NCI-H446 treated with DMSO at 0.1 percent for 48 hours (cell line): ENCODE measurements at places on chromosomes 12 and 14.

DNA sequence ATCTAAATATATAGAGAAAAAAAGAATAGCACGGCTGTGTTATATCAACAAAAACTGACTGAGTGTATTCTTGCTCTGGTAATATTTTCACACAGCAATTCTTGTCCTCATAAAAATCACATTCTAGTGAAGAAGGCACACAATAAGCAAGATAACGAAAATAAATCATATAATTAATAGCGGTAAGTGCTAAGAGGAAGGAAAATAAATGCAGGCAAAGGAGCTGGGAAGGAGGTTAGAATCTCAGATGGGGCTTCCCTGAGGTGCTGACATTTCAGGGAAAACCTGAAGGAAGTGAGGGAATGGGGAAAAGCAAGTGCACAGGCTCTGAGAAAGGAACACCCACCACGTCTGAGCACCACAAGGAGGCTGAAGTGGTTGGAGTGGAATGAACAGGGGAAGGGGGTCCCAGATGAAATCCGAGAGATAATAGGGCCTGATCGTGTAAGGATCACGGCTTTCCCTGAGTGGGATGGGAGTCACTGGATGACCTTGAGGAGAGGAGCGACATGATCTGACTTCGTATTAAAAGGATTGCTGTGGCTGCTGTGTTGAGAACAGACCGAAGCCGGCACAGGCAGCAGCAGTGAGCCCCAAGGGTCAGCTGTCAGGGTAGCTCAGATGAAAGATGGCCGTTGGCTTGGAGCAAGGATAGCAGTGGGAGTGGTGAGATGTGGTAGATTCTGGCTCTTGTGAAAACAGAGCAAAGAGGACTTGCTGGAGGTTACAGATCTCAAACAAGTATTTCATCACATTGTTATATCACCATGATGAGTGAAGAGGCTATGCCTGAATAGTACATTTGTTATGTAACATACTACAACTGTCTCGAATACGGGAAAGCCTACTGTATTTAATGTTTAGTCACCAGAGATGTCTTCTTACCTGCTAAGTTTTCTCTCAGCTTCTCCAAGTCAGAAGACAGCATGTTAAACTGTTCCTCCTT, 67.1 kb upstream of the VPS33A start:
- DNase-seq, result no peak

GRCh38 chr12:83796531-83796930, 1109.8 kb downstream of the TMTC2 start:
- no peak for DNase-seq

DNA sequence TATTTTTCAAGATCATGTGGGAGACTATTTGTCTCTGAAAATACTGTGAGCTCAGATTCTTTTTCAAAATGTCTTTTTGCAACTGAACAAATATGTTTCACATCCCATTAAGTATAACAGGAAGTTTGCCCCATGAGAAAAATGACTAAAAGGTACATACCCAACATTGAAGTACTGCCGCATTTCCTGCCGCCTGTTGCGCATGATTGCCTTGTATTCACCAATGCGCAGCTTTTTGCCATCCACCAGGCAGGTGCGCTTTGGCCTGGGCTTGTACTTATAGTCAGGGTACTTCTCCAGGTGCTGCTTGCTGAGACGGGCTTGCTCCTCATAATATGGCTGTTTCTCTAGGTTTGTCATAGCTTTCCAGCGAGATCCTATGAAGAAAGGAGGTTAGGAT, 413.2 kb downstream of the SOX5 start:
- no peak for DNase-seq

- DNase-seq, result no peak
Measured at GRCh38 chr14:32597771-32598170, 268.7 kb downstream of the AKAP6 start.

DNA sequence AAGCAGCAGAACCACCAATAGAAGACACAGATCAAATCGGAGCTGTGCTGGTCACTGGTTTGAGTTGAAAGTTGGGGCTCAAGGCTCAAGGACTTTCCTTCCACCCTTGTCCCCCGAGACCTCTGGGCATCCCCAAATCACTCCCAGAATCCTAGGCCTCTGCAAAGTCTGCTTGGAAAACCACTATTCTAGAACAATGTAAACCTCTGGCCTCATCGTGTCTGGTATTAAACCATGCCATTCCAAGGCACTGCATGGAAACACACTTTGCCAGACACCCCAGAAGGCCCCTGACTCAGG, 288.0 kb downstream of the DPF3 start:
- no peak for DNase-seq

DNA sequence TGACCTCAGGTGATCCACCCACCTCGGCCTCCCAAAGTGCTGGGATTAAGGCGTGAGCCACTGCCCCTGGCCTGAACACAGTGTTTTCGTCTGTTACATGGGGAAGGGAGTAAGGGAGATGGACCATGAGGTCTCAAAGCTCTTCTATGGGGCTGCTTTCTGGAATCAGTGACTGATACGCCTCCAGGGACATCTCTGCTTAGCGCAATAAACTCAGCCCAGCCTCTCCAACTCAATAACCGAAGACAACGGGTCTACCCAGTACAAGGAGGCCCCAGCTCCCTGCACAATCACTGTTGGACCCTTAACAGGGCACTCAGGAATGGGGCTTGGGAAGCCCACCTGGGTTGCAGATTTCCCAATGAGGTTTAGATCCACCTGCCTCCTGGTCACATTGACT, 42.6 kb upstream of the CHGA start:
- no peak for DNase-seq

DNA sequence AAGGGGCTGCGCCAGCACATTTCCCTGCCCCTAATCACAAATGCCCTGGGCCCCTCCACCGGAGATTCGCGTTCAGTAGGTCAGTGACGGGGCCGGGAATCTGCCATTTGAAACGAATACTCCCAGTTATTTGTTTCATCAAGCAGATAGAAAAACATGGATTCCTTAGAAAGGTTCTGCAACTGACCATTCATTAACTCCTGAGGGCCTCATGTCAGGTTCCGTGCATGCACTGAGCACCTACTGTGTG, 25.6 kb upstream of the UBC start:
- no peak for DNase-seq

DNA sequence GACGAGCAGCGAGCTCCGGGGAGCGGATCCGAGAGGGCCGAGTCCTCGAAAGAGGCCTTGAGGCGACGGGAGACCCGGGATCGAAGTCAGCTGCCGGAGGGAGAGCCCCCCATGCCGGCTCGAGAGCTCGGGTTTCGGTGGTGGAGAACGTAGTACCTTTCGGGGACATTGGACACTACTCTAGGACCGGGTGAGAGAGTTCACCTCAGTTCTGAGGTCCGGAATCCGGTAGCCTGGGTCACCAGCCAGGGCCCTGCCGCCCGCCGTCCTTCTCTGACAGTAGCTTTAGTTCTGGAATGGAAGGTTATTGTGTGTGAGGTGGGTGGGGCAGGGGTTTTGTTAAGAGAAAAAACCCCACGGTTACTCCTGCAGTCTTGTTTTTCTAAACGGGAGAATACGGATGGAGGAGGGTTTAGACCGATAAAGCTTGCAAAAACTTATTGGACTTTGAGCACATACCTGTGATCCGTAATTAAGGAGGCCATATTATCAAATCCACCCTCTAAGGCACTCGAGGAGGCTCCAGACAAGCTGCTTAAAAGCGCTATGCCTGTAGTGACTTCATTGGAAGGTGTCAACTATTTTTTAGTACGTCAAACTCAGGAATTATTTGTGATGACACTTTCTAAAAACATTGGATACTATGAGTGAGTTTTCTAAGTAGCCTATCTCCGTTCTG, 765 bp downstream of the SCYL2 start:
- no peak for DNase-seq

DNA sequence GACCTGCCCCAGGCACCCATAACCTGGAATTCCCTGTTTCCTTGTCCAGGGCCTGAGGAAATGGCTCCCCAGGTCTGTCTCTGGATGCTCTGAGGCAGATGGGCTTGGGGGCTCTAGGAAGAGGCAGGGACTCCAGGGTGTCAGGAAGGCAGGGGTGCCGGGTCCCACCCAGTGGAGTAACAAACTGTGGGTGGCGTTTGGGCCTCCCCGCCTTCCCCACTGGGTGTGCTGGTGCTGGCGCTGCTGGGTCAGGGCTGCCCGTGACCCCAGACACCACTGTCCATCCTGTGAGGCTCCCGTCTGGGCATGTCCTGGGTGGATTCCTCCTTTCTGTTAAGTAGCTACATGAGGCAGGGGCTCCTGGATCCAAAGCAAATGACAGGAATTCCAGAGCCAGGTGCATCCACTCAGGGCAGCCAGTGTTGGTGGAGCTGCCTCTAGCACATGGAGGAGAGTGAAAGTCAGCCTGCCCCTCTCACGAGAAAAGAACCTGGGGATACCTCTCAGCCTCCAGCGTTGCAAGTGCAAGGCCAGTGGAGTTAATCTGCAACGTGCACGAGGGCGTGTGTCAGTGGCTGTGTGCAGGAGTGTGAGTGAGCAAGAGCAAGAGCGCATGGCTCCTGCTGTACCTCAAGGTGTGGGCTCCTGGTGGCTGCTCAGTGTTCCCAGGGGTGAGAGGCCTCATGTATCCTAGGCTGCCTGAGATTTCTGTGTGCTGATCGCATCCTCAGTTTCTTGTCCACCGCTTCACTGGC, 403.1 kb downstream of the TMEM121 start:
- DNase-seq, result no peak
